ENCODE measurements at places on chromosomes 7 and 10.

DNA sequence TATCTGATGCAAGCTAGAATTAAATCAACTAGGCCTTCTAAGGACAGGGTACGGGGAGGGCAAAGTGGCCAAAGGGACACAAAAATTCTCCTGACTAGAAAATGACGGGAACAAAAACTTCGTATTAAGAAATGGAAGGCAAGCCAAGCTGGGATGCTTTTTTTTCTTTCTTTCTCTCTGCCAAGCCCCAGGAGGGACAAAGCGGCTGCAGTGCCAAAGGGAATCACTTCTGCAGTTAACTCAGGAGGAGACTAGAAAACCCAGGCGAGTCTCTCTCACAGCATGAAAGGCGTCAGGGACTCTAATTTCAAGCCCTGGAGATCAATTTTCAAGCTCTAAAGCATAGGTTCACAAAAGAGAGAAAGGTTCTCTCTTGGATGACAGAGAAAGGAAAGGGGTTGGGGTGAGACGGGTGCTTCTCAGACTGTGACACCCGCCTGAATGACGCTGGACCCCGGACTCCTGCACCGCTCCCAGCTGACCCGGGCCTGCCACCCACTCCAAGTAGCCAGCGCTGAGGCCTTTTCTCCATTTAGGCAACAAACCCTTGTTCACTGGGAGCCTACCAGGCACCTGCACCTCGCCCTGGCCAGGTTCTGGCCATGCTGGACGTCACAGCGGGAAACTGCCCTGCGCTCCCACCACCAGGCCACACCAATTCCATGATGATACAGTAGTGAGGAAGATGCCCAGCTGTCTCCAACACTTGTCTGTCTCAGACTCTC is 56.5 kb downstream of the KIAA1549 start:
- no peak for DNase-seq

GRCh38 chr10:93473804-93474472 is 8.2 kb downstream of the MYOF start:
- DNase-seq, result no peak

DNA sequence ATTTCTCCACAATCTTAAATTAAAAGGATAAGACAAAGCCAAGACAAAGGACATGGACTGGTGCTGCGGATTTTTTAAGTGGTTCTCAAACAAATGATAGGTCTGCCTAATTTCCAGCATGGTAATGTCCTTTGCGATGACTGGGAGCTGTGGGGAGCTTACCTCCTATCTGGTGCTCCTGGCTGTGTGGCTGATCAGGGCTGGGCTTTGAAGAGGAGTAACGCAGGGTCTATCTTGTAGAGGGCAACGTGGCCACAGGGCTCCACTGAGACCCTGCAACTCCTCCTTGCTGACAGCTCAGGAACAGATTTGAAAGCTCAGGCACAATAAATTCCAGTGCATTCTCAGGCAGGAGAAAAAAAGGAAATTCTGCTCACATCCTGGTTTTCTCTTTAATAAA is 103.1 kb upstream of the SFMBT2 start:
- DNase-seq, result no peak

DNA sequence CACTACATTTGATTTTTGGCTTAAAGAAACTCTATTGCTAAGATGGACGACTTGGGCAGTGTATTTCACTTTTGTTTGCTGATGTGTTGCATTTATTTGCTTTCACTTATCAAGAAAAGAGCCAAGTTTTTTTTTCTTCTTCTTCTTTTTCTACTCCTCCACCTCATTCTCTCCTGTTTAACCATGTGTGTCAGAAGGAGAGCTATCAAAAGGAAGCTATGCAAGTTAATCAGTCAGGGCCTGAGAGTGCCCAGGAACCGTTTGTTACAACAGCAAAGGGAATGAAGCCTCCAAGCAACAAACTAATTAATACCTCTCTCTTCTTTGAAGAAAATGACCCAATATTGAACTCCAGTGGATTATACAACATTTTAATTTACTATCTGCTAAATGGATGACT is 299.3 kb downstream of the GRM8 start:
- no peak for DNase-seq

- no peak for DNase-seq
These were observed 695.5 kb upstream of the SEMA3D start for GRCh38 chr7:85882335-85882734.

DNA sequence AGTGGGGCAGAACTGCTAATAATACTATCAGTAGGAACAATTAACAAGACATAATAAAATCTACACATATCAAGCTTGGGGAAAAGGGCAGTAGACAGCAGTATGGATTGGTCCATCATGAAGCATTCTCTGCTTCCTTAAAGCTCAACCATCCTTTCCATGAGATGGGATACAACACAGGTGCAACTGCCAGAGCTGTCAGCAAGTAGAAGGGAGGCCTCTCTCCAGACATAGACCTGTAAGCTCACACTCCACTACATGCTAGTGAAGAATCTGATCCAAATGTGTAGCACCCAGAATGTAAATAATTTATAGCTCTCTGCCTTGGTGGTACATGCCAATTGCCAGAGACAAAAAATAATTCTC is 41.5 kb upstream of the ANAPC16 start:
- no peak for DNase-seq

DNA sequence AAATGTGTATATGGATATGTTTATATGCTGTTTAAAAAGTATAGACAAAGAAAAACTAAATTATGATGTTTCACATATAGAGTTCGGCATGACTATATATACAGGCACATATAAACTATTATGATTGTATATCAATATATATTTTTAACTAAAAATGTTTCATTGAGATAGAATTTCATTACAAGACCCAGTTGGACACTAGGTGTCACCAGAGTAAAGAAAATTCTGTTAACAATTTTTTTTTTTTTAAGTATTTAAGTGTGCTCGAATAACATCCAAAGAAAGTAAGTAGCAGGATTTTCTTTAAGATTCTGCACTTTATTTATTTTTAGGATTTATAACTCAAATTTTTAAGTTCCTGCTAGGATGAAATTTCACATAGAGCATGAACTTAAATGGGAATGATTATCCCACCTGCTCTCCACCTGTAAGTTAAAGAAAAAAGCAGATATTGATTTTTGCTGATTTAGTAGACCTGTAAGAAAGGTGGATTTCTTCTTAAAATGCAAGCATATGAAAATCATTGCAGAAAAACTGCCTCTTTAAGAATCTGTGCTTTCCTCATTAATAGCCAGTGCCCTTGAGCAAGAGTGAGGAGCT is 961.5 kb downstream of the PCDH15 start:
- DNase-seq, result no peak

DNA sequence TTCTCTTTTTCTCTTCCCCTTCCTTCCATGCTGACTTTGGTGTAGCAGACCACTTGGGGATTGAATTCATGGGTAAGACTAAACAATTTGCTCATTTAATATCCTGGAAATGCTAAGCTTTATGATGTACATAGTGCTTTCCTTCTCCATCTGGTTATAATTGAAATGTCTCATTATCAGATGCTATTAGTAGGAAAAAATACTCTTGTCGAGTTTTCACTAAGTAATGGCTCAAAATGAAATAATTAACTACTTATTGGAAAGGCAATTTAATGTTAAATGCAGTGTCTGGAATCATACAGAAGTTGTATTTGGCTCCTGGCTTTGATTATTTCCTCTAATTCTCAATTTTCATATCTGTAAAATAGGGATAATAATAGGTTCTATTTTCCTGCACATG is 990.4 kb downstream of the NRG3 start:
- DNase-seq, result no peak

DNA sequence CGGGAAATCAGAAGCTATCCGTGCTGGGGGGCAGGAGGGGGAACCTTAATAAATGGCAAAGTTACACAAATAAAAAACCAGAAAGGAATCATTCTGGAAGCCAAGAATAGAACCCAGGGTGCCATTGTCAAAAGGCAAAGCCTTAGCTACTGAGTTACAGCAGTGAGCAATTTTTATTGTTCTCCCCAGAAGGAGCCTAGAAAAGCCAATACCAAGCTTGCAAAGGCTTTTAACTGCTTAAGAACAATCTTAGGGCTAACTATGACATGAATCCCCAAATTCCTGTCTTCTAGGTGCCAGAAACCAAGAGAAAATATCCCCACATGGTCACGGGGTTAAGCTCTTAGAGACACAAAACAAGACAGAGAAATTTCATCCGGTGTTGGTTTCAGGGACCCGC is 482.7 kb downstream of the CCSER2 start:
- no peak for DNase-seq

- no peak for DNase-seq
These were observed 22.2 kb downstream of the MMS19 start for GRCh38 chr10:97475936-97476594.

- DNase-seq, result no peak
These were observed 120.6 kb downstream of the ZWINT start for GRCh38 chr10:56240471-56240870.

- no peak for DNase-seq
These were observed 1.5 kb downstream of the GDF2 start for GRCh38 chr10:47323636-47324296.

DNA sequence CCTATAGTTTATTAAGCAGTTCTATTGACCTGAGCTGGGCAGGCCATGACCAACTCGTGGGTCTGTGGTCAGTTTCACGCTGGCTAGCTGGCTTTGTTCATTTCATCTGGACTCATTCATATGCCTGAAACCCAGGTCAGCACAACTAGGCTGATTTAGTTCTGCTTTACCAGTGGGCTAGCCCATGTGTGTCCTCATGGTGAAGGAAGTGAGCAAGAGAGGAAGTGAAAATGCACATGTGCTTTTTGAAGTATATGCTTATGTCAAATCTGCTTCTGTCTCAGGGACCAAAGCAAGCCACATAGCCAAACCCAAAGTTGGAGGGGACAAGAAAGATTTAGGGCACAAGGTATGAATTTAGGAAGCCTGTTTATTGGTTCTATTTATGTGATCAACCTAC is 154.5 kb downstream of the RNF133 start:
- DNase-seq, result no peak

DNA sequence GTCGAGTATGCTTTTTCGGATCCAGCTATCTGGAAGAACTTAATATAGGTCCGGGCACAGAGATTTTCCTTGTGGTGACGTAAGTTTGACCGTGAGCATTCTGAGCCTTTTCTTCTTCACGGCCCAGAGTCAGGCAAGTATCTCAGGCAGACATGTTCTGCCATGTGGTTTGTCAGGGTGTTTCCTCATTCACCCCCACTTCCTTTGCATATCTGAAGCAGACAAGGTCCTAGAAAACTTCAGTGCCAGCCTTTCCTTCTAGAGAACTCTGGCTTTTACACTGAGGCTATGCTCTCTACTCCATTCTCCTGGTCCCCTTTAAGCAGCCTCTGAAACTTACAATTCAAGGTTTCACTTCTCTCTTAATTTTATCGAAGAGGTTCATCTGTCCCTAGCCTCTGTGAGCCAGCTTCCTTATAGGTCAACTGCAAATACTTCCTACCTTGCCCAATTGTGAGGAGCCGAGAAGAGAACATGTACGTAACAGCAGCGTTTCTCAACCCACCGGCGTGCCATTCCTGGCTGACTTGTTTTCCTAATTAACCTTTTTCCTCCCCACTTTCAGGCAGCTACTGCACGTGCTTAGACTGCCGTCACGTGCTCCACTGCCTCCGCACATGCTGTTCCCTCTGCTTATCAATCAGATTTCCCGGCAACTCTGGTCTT is 47.3 kb downstream of the CDCA7L start:
- DNase-seq, result no peak

- no peak for DNase-seq
These were observed 191.2 kb downstream of the PLXDC2 start for GRCh38 chr10:20007426-20007825.

GRCh38 chr10:122249991-122250750 is 20.9 kb upstream of the BTBD16 start:
- DNase-seq, result no peak

DNA sequence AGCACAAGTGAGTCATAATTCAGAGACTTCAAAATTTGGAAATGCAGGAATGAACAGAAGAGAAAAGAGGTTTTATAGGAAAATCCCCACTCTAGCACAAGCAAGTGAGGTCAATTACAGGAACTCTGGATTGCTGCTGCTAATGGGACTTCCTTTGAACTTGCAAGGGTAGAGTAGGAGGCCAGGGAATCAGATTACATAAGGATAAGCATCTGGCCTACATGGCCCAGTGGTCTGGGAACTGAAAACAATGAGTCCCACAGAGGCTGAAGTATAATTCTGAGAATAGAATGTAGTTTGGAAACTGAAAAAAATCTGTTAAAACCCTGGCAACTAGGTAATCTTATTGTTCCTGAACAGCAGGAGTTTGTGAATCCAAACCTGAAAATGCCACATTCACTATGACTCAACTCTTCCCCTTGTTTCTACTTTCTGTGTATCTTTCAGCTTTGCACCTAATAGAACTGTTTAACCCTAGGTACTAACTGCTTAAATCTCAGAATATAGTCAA is 66.5 kb downstream of the CTNNA3 start:
- no peak for DNase-seq

Data from activated T-helper 9 cell treated with anti-CD3 and anti-CD28 coated beads, Interleukin-2, amount 50 U/mL, for 16 hours (primary cell).